ENCODE measurements at places on chromosomes 7 and 10. TPM values are rescaled to one million over a fixed set of nuclear protein-coding genes. Genes with fewer than 3 reads are reported as not detected.

The ATP5MK gene
- total RNA-seq, result 274 TPM

The IL6 gene
- not detected for total RNA-seq

The ZNF804B gene
- total RNA-seq, result not detected

The GRM3 gene
- not detected for total RNA-seq

The SMO gene
- 0.07 TPM for total RNA-seq

The ZNF22 gene
- 29.6 TPM for total RNA-seq

GRCh38 chr7:123865517-123866117 lies 20.6 kb downstream of the HYAL4 start:
- DNase-seq, result peak; percentile 53

- no peak for DNase-seq
Measured at GRCh38 chr10:60977161-60978122, 33.5 kb upstream of the RHOBTB1 start.

- no peak for DNase-seq
Measured at GRCh38 chr10:127368101-127368500, 171.7 kb upstream of the INSYN2A start.

DNA sequence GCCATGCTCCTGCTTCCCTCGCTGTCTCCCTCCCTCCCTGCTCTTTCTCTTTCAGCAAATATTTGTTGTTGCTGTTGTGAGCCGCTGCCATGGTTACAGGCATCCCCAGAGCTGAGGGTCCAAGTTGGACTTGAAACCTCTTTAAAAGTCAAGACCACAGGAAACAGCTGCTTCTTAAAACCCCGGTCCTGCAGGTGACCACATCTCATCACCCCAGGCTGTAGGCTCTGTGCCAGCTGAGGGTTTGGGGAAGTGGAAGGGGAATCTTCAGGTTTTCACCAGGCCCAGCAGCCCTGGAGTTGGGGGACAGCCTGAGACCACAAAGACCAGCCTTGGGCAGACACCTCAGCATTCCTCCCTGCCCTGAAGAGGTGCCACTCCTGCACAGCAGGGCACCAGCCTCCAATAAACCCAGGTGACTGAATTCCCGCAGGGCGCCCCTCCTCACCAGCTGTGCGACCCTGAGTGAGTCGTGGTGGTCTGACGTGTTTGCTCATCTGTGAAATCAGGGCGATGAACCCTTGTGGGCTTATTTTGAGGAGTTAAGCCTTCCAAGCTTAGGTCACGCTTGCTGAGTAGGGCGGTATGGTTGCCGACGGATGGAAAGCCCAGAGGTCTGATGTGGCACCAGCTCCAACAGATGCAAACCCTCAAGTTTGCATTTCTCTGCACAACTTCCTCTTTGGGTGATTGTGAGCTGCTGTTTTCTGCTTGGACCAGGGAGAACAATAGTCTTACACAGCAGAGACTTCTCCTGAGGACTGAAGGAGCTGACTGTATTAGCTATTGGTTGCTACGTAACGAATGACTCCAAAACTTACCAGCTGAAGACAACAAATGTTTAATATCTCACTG lies 24.8 kb downstream of the NPTX2 start:
- DNase-seq, result no peak

- DNase-seq, result no peak
Measured at GRCh38 chr7:123433665-123434064, 100.7 kb downstream of the IQUB start.

- no peak for DNase-seq
Measured at GRCh38 chr7:43113622-43114457, 1.4 kb downstream of the HECW1 start.

Measured in activated CD8-positive, alpha-beta memory T cell treated with anti-CD3 and anti-CD28 coated beads, Interleukin-2, amount 10 ng/mL, durations not matched to agents 7 days and 5 days (primary cell).